ENCODE measurements at places on chromosomes 11 and 22. TPM values are rescaled to one million over a fixed set of nuclear protein-coding genes. Genes with fewer than 3 reads are reported as not detected.

DNA sequence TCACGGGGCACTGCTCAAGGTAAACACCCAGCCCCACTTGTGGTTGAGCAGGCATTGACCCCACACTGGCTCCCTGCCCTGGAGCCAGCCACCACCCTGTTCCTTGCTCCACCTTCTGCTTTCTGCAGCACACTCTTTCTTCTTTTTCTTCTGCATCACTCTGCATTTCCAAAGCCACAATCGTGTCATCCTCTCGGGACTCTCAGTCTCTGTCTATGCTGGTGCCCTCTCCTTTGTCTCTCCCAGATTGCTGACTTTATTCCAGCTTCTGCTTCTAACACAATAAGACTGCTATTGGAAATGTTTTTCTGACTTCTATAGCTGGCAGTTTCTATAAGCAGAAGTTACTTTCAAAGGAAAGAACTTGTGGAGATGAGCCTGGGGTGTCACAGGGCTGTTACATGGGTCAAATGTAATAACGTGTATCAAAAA is 14.4 kb downstream of the GRAP2 start:
- DNase-seq, result peak; percentile 36

GRCh38 chr22:17140826-17141766 is 18.0 kb downstream of the HDHD5 start:
- no peak for DNase-seq

- DNase-seq, result peak; percentile 32
Measured at GRCh38 chr11:28632338-28632737, 524.1 kb downstream of the METTL15 start.

- no peak for DNase-seq
Measured at GRCh38 chr11:2300290-2300935, 1.3 kb downstream of the C11orf21 start.

GRCh38 chr11:32895471-32895870 is 2.9 kb downstream of the QSER1 start:
- no peak for DNase-seq

The C11orf91 gene
- total RNA-seq, result not detected
